ENCODE measurements at places on chromosomes 2 and 18. TPM values are rescaled to one million over a fixed set of nuclear protein-coding genes. Genes with fewer than 3 reads are reported as not detected.

The MSTN gene
- polyA plus RNA-seq: not detected

The M1AP gene
- not detected for polyA plus RNA-seq

The AGXT gene
- polyA plus RNA-seq: not detected

The TBR1 gene
- not detected for polyA plus RNA-seq

GRCh38 chr2:26733413-26733812 is 30.7 kb upstream of the SLC35F6 start:
- no peak for DNase-seq

- DNase-seq: no peak
Observed at GRCh38 chr2:2901384-2902345, 476.0 kb downstream of the EIPR1 start.

GRCh38 chr2:25585189-25585588 is 88.2 kb downstream of the DTNB start:
- DNase-seq: no peak

- no peak for DNase-seq
Observed at GRCh38 chr2:232336981-232337720, 41.4 kb upstream of the ALPP start.

- no peak for DNase-seq
Observed at GRCh38 chr2:8623576-8623957, 58.3 kb upstream of the ID2 start.

- DNase-seq: no peak
Observed at GRCh38 chr2:178374865-178375264, 76.1 kb downstream of the PRKRA start.

- DNase-seq: no peak
Observed at GRCh38 chr2:189798312-189799029, 14.2 kb downstream of the PMS1 start.

GRCh38 chr2:160940699-160941098 is 219.5 kb upstream of the TANK start:
- no peak for DNase-seq

- DNase-seq: no peak
Observed at GRCh38 chr2:18651842-18652774, 62.7 kb upstream of the NT5C1B start.

DNA sequence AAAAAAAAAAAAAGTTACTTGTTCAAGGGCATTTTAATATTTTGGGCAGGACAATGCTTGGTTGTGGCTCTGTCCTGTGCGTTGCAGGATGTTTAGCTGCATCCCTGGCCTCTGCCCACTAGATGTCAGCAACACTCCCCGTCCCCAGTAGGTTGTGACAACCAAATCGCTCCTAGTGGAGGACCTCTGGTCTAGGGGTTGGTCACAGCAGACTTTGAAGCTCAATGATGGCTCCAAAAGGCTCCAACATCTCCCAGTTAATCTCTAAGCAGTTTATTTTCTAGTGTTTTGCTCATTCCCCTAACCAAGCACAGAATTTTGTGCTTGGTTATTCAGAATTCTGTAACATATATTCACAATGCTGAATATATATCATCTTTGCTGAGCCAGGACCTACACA is 67.0 kb downstream of the CHRNA1 start:
- peak; percentile 60 for DNase-seq

- DNase-seq: no peak
Observed at GRCh38 chr18:79853993-79854364, 56.2 kb downstream of the KCNG2 start.

GRCh38 chr2:118806797-118807667 is 40.4 kb downstream of the EN1 start:
- no peak for DNase-seq

GRCh38 chr18:6103741-6104140 is 208.4 kb upstream of the TMEM200C start:
- DNase-seq: no peak

- DNase-seq: no peak
Observed at GRCh38 chr2:151361674-151362370, 4.4 kb downstream of the TNFAIP6 start.

DNA sequence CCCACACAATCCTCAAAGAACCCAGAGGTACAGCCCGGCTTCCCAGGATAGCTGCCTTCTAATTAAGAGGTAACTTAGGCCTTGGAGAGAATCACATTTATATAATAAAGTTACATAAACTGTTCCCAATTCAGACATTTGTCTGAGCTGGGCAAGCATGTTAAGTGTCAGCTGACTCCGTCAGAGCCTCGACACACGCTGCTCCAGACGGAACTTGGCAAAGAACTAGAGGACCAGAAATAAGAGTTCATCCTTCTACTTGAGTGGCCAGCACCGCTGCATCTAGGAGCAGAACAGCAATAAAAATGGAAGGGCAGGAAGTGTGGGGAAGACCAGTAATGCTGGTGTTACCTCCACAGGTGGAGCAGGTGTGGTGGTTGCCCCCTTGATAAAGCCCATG is 80.5 kb downstream of the MYO5B start:
- no peak for DNase-seq

GRCh38 chr2:120737340-120738101 is 1.9 kb downstream of the GLI2 start:
- DNase-seq: no peak
